ENCODE measurements at places on chromosomes 1 and 21.

DNA sequence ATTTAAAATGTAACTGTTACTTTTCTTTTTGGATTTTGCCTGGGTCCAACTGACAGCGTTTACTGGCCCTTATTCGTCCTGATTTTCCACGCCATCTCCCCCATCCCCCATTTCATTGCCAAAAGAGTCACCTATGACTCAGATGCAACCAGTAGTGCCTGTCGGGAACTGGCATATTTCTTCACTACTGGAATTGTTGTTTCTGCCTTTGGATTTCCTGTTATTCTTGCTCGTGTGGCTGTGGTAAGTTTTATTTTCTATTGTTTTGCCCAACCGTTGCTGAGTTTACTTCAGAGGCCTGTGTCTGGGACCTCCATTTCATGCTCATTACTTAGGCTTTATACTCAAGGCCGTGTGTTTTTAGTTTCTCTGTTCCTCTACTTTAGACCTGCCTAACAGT lies 9.3 kb downstream of the LEPR start:
- no peak for DNase-seq

DNA sequence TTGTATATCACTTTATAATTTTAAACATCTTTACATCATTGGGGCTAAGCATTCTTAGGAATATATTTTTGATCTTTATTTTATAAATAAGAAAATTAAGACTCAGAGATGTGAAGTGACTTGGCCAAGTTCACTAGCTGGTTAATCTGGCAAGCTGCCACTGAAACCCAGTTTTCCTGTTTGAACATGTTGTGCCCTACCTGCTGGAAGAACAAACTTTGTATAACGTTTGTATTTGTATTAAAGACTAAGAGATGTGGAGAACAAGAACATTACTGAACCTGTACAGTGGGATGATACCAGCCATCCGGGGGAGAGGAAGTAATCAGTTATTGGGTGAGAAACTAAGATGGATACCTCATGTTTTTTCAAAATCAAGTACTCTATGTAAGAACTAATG lies 77.2 kb upstream of the SIPA1L2 start:
- no peak for DNase-seq

GRCh38 chr1:161307230-161307768 lies 2.5 kb downstream of the MPZ start:
- DNase-seq: no peak

DNA sequence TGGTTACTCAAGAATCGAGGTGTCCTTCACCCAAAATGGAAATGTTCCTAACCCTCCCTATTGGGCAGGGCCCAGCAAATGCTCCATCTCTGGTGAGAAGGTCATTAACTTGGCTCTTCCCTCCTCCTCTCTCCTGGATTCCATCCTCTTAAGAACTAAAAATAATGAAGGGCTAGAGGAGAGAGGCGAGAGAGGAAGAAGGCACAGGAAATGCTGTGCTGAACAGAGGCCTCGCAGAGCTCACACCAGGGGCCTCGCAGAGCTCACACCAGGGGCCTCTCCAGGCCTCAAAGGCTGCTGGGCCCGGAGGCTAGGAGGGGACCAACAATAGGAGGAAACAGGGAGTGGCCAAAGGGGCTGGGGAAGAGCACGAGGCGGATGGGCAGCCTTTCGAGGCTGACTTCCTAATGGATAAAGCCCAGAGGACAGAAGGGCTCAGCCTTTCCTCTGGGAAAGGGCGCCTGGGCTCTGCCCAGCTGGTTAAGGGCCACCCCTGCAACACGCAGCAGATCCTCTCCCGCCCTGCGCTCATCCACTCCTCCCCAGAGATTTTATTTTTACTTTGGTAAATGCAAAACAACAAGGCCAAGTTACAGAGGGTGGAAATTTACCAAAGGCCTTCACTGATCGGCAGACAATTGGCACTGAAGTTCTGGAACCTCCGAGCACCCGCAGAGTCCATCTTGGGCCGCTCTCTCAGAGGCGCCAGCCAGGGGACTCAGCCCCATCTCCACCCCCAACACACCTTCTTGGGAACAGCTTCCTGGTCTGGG lies 78.5 kb downstream of the ITPKB start:
- DNase-seq: no peak

Measured in CD8-positive, alpha-beta T cell (primary cell).